ENCODE measurements at places on chromosomes 6 and 20.

DNA sequence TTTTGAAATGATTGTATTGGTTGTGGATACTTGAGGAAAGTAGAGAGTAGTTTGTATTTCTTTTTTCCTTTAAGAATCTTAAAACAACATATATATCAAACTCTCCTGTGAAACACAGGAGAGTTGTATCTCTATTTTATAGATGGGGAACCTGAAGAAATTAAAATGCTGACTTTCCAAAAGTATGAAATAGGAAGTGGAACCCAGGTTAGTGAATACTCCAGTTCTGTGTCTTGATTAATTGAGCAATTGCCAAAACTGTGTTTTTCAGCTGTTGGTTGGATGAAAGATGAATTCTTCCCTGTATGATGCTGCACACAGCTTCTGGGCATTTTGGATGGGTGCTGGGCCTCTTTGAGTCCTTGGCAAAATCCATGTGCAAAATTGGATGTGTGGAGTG is 86.3 kb downstream of the ARID1B start:
- DNase-seq = no peak

- DNase-seq = no peak
These were observed 216.9 kb upstream of the LRFN2 start for GRCh38 chr6:40803897-40804702.

- no peak for DNase-seq
These were observed 5.2 kb downstream of the DEFB128 start for GRCh38 chr20:184288-184687.

DNA sequence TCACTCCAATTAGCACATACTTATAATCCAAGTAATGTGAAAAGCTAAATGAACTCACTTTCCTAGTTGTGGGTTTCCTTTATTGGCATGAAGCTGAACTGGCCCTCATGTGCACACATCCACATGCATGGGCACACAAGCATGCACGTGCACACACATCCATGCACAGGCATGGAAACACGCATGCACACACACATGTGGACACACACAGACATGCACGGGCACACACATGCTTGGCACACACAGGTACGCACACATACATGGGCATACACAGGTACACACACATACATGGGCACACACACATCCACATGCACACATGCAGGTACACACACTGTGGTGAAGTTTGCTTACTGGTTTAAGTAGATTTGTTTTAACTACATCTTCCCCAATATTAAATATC is 23.8 kb downstream of the SYNDIG1 start:
- DNase-seq = no peak

DNA sequence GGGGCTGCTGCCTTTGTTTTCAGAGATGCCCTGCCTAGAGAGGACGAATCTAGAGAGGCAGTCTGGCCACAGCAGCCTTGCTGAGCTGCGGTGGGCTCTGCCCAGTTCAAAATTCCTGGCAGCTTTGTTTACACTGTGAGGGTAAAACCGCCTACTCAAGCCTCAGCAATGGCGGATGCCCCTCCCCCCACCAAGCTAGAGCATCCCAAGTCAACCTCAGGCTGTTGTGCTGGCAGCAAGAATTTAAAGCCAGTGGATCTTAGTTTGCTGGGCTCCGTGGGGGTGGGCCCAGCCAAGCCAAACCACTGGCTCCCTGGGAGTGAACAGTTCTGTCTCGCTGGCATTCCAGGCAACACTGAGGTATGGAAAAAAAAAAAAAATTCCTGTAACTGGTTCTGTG is 970.9 kb downstream of the TBC1D32 start:
- DNase-seq = no peak

DNA sequence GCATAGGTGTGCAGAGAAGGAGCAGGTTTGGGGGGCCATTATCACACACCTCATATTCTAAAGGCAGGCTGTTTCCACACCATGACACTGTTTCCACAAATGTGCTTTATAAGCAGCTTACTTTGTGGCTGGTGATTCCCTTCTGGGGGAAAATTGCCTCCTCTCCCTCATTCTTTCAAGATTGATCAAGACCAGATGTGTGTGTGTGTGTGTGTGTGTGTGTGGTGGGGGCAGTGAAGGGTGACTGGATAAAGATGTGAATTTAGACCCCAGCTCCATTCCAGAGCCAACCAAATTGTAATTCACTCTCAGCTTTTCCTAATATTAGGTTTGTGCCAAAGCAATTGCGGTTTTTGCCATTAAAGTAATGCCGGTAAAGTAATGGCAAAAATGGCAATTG is 45.6 kb downstream of the EDN3 start:
- no peak for DNase-seq
